NCI-H1105 treated with DMSO at 0.1 percent for 48 hours (cell line): ENCODE measurements at places on chromosomes 1 and 21.
A peak's percentile ranks its signal among the peaks of the same experiment; 100 is the strongest.

- peak; percentile 77 for DNase-seq
Observed at GRCh38 chr1:28775121-28775942, 36.6 kb upstream of the OPRD1 start.

- DNase-seq, result no peak
Observed at GRCh38 chr1:37433171-37433570, 41.2 kb upstream of the ZC3H12A start.

DNA sequence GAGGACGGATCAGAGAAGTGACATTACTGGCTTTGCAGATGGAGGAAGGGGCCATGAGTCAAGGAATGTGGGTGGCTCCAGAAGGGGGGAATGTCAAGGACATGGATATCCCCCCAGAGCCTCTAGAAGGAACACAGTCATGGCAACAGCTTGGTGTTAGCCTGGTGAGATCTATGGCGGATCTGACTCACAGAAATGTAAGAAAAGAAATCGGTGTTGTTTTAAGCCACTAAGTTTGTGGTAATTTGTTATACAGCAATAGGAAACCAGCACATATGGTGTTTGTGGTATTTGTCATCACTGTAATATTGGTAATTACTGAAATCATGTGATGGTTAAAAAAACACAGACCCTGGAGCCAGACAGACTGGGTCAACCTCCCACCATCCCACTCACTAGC is 236.2 kb downstream of the SETD4 start:
- DNase-seq, result no peak

DNA sequence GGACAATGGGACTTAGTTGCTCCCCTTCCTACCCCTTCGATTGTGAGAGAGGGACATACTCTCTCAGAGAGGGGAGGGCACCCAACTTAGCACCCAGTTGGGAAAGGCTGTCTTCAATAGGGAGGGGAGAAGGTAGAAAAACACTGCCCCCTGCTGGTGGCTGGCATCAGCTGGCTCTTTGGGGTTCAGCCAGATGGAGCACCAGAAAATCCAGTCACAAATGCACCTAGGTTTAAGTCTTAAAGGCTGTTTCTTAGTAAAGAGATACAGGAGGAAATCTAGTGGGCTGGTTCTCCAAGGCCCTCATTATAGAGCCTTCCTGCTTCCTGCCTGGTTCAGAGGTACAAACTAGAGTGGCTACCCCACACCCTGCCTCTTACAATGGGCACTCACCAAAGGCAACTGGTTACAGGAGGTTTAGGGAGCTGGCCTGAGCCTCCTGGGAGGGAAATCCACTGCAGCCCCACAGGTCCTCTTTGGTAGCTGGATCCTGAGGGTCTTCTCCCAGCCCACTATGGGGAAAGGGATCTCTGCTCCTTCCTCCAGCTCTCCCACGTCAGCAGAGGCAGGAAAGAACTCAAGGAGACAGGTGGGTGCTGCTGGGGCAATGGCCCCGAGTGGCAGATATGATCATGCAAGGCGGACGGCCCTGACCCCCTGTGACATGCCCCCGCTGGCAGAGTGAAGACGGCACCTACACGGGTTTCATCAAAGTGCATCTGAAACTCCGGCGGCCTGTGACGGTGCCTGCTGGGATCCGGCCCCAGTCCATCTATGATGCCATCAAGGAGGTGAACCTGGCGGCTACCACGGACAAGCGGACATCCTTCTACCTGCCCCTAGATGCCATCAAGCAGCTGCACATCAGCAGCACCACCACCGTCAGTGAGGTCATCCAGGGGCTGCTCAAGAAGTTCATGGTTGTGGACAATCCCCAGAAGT is 28.3 kb downstream of the EIF2D start:
- peak; percentile 56 for DNase-seq

DNA sequence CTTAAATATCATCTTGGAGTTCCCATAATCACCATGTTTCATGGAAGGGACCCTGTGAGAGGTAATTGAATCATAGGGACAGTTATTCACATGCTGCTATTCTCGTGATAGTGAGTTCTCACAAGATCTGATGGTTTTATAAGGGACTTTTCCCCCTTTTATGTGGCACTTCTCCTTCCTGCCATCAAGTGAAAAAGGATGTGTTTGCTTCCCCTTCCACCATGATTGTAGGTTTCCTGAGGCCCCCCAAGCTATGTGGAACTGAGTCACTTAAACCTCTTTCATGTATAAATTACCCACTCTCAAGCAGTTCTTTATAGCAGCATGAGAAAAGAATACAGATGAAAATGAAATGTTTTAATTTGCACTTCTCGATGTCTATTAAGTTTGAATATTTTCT is 112.0 kb downstream of the ZNF648 start:
- no peak for DNase-seq

- DNase-seq, result no peak
Observed at GRCh38 chr1:200310824-200311223, 99.0 kb downstream of the ZNF281 start.

- no peak for DNase-seq
Observed at GRCh38 chr1:235244974-235245592, 82.9 kb downstream of the ARID4B start.

DNA sequence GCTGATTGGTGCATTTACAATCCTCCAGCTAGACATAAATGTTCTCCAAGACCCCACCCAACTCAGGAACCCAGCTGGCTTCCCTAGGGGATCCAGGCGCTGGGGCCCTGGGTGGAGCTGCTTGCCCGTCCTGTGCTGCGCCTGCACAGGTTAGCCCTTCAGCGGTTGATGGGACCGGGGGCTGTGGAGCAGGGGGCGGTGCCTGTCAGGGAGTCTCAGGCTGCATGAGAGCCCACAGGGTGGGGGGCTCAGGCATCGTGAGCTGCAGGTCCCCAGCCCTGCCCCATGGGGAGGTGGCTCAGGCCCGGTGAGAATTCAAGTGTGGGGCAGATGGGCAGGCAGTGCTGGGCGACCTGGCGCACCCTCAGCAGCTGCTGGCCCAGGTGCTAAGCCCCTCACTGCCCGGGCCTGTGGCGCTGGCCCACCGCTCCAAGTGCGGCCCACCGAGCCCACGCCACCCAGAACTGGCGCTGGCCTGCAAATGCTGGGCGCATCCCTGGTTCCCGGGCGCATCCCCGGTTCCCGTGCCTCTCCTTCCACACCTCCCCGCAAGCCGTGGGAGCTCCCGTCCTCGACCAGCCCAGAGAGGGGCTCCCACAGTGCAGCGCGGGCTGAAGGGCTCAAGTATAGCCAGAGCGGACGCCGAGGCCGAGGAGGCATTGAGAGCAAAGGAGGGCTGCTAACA is 23.1 kb upstream of the CLCA4 start:
- DNase-seq, result no peak

DNA sequence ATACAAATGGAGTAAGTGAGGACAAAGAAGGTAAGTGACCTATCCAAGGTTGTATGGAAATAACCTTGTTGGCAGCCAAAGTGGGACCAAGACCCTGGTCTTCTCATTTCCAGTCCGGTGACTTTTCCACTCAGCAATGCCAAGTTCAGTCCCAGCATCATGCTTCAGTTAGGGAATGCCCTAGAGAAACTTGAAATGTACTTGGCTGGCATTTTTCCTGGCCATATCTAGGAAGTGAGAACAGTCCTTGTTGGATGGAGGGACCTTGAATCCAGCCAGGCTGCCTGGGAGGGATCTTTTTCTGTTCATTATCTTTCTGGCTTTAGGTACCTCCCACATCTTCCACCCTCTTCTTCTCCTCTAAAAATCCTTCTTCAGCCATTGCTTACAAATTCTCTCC is 76.8 kb upstream of the UBE2U start:
- DNase-seq, result no peak
